Activated T-cell treated with anti-CD3 and anti-CD28 coated beads for 1 hour (primary cell): ENCODE measurements at places on chromosomes 6 and 20.

DNA sequence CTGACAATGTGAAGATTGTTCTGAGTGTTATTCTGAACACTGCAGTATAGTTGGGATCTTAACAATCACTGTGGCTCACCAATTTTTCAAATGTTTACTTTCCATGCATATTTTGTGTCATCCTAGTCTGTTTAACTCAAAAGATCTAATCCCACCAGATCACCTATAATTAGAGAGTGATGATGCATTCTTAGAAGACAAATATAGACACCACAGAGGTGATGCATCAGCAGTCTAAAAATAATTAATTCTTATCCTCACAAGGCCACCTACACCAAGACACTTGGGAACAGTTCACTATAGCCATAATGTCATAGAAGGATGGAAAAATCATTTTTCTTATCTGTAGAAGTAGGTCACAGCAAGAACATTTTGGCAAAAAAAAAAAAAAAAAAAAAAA is 154.8 kb downstream of the UBE3D start:
- no peak for DNase-seq

DNA sequence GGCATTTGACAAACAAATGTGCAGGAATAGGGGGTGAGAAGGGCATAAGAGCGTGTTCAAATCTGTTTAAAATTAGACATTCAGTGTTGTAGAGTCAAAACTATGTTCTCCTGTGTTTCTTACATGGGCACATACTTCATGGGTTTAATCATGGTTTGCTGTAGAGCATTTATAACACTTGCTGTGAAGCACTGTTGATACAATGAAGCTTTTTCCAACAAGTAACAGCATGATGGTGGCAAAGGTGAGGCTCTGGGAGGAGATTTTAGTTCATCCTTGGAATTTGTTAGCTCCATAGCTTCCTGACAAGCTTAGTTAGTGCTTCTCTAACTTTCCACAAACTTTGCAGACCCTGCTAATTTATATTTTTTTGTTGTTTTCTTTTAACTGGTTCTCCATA is 900.7 kb downstream of the TFAP2A start:
- DNase-seq: no peak

- no peak for DNase-seq
Measured at GRCh38 chr6:153842491-153842890, 196.5 kb upstream of the OPRM1 start.

DNA sequence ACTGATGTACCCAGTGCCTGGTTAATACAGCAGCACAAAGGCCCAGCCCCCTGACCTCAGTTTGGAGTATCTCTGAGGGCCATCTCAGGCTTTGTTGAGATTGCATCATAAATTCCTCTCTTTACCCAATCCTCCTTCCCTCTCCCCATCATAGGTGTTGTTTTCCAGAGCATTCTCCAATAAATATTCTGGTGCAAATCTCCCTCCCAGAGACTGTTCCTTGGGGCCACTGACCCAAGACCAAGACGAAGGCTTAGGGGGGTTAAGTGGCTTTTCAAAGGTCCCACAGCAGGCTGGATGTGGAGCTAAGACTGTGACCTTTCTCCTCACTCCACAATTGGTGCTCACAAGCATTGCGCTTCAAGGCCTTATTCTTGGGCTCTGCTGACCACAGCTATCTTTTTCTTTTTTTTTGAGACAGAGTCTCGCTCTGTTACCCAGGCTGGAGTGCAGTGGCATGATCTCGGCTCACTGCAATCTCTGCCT is 72.4 kb upstream of the ZMYND8 start:
- DNase-seq: no peak

GRCh38 chr6:83309344-83309743 is 116.2 kb downstream of the RWDD2A start:
- no peak for DNase-seq
